A549 treated with ZK216348 at 1 μM for 4 hours (cell line): ENCODE measurements at places on chromosomes 11 and 22. TPM values are rescaled to one million over a fixed set of nuclear protein-coding genes. Genes with fewer than 3 reads are reported as not detected.

KCNC1 gene
- total RNA-seq: 0.06 to 0.11 TPM (median 0.09 TPM) in 5 replicates

TMEM151A gene
- total RNA-seq: 1.2 to 4.3 TPM (median 3.5 TPM) in 5 replicates

P2RY2 gene
- total RNA-seq: 7.2 to 15.2 TPM (median 12.8 TPM) in 5 replicates

EED gene
- total RNA-seq: 24.9 to 30.9 TPM (median 25.8 TPM) in 5 replicates

INS gene
- total RNA-seq: not detected in 5 replicates

ANGPTL5 gene
- 0.13 TPM in 1 of 5 replicates, not detected in the others for total RNA-seq

TRIM5 gene
- total RNA-seq: 9.9 to 13.5 TPM (median 10.7 TPM) in 5 replicates

SCUBE2 gene
- total RNA-seq: 0.25 to 0.78 TPM (median 0.44 TPM) in 5 replicates

TREH gene
- total RNA-seq: not detected in 5 replicates

SLC36A4 gene
- total RNA-seq: 11.2 to 19.3 TPM (median 16.0 TPM) in 5 replicates
